Stimulated activated CD8-positive, alpha-beta memory T cell treated with anti-CD3 and anti-CD28 coated beads, Interleukin-12 subunit alpha, Interleukin-12 subunit beta, amount 100 ng/mL, for 4 hours (primary cell): ENCODE measurements at places on chromosomes 13 and 19.

DNA sequence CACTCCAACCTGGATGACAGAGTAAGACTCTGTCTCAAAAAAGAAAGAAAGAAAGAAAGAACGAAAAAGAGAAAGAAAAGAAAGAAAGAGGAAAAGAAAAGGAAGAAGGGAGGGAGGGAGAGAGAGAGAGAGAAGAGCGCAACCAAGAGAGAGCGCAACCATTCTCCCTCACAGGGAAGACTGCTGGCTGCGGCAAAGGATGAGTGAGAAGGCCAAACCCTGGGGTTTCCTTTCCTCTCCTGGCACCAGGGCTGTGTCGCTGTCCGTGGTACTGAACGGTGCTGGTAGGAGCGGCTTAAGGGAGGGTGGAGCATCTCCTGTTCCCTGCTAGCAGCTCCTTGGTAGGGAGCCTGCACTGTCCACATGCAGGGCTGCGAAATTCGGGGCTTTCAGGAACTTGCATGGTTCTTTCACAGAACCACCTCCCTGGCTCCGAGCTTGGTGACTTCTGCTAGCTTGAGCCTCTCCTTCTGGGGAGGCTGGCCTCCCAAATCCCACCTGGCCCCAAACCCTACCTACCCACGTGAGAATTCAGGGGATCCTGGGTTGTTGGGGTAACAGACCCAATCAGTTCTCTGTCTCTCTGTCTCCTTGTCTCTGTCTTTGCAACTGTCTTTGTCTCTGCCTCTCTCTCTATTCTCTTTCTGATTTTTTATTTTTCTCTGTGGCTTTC lies 51.1 kb upstream of the ZNRF4 start:
- DNase-seq = peak; percentile 9

DNA sequence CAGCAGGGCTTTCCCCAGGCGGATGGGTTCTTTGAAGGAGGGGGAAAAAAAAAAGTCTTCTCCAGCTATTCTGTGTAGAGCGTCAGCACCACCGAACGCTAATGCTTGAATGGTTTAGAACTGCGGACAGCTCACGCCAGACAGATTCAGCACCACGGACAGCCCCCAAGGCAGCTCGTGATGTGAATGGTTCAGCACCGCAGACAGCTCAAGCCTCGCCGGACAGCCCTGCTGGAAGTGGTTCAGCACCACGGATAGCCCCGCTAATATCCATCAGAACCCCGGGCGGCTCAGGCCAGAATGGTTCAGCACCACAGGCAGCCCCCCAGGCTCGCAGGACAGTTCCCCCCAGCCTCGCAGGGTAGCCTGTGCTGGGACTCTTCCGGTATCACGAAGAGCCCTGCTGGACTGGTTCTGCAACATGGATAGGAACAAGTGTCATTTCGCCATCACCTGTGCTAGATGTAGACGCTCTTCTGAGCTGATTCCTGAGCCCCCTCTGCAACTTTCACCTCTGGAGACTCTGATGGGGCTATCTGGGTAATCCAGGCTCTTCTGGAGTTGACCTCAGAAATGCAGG lies 4.9 kb upstream of the SMIM17 start:
- DNase-seq = no peak

DNA sequence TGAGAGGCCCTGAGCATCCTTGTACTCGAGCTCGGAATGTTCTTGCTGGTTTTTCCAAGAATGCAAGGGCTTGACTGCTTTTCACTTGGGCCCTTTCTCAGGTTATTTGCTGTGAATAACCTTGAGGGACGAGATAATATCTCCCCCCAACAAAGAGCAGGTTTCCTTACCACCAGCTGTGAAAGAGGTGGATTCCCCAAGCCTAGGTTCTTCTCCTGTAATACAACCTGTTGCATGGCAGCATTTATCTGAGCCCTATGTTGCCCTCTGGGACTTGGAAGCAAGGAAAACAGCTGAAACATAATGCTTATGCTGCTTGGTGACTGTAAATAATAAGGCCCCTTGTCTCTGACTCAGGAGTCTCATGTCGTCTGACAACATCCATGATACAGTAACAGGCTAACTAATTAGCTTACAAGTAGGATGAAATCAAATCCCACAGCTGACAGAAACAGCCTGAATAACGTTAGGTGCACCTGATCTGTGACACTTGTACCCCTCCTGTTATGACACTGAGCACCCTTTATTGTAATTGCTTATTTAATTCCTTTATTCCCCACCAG lies 43.6 kb upstream of the RCBTB2 start:
- DNase-seq = no peak

GRCh38 chr19:42568006-42568405 lies 26.7 kb downstream of the CEACAM8 start:
- DNase-seq = no peak

DNA sequence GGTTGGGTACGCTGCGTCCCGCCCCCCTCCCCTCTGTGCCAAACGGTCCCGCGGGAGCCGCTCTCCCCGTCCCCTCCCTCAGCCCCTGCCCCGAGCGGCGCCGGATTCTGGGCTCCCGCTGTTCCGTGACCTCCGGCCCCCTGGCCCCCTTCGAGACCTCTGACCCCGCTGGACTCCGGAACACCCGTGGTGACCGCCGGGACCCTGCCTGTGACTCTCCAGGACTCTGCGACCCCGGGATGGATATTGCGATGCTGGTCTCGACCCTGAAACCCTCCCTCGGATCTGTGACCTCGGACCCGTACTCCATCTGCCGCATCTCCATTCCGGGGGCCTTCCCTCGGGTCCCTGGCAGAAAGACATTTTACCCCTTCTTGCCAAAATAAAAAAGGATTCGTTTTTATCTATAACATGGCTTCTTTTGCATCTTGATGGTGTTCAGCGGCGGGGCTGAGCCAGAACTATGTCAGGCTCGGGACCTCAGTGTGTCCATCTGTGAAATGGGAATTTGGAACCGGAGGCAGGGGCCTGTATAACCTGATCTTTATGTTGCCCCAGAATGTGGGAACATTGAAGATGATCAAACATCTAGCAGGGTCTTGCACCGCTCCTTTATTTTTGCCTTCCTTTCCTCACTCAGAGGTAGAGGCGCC lies 654 bp upstream of the MEGF8 start:
- no peak for DNase-seq

DNA sequence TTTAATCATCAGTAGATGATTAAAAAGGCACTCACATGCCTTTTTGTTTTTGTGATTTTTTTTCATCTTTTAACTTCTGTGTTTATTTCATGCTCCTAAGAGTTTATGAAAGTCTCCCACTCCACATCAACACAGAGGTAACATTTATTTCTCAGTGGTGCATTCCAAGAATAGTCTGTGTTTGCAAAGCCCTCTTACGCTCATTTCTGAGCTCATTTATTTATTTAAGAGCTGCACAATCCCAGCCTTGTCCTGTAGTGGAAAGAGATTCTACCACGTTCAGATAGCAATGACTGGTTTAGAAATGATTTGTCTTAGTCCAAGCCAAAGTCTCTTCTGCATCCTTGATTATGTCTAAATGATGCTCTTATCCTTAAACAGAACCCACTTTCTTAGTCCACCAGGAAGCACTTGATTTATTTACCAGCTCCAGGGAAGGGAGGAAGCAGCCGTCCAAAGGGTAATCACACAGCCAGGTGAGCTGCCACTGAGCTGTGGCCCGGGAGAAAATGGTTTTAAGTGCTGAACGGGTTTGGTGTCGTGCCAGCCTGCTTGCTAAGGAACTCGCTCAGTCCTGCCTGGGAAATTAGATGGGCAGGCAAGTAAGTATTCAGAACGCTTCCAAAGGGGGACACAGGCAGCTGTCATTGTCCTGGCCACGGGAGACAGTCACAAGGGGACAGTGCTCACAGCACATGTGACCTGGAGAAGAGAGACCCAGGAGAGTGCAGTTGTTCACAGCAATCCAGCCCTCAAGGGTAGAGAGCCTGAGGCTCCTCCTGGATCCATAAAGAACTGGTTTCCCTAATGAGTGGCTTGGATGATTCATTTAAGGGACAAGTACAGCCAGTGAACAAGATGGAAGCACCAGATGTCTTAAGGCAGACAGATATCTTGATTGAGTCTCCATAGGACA lies 131.8 kb upstream of the WASF3 start:
- no peak for DNase-seq
